ENCODE measurements at places on chromosomes 7 and 10.

DNA sequence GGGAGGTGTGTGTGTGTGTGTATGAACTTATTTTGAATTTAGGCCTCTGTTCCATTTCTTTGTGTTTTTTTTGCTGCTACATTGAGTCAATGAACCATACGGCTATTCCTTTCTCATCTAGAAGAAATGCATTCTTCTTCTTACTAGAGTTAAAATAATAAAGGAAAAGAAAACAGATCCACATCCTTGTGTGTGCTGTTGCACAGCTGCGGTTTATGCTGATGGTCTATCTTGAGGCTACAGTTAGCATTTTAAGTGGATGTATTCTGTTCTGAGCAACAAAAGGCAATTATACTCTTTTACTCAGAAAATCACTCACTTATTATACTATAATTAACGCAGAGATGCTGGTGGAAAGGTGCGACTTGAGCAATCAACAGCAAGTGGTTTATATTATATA, 615.0 kb upstream of the MBL2 start:
- no peaks in the 10 kb centered on the region for H3K4me1 ChIP-seq
- no peak for DNase-seq
- no peaks in the 10 kb centered on the region for H3K27me3 ChIP-seq
- no peaks in the 10 kb centered on the region for H3K36me3 ChIP-seq
- no peak overlapping the region for H3K4me3 ChIP-seq
- no peak overlapping the region for H3K27ac ChIP-seq

DNA sequence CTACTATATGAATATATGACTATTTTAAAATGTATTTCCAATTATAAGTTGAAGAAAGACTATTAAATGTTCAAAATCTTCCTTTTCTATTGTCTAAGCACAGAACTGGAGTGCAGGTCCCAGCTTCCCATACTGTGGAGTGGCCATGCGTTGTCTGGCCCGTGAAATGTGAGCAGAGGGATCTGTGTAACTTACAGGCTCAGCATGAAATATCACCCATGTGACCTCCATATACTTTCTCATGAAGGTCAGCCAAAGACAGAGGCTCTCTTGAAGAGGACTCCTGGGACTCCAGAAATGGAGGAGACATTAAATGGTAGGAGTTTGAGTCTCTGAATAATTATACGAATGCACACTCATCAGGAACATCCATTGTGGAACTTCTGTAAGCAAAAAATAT, 92.4 kb upstream of the CAV2 start:
- H3K4me3 ChIP-seq = no peak overlapping the region
- H3K27me3 ChIP-seq = peaks cover 6% of the 10 kb centered on the region
- DNase-seq = no peak

DNA sequence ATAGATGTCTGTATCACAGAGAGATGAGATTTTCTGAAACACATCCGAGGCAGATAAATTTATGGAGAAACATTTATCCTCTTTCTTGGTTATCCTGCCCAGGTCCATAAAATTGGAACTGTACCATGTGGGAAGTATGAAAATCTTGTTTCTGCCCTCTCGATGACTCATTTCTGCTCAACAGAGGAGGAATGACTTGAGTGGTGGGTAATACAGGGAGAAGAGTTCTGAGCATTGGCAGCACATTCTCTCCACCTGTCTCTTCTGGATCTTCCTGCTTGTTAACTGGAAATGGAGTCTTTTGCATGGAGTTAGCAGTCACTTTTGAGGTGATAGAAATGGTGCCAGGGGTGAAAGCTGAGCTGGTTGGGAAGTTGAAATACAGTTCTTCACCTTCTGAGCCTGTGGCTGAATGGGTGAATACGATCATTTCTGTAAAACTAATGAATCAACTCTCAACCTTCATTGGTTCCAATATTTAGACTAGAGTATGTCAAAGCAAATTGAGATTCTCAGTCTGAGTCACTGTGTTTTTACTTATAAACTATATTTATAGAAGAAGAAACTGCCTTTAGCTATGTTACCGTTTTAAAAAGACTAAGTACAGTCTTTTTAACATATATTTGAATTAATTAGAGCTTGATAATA, 945.5 kb downstream of the SORCS3 start:
- H3K4me3 ChIP-seq = no peak overlapping the region
- no peak for DNase-seq
- no peaks in the 10 kb centered on the region for H3K27me3 ChIP-seq
- H3K36me3 ChIP-seq = no peaks in the 10 kb centered on the region
- H3K27ac ChIP-seq = no peak overlapping the region

DNA sequence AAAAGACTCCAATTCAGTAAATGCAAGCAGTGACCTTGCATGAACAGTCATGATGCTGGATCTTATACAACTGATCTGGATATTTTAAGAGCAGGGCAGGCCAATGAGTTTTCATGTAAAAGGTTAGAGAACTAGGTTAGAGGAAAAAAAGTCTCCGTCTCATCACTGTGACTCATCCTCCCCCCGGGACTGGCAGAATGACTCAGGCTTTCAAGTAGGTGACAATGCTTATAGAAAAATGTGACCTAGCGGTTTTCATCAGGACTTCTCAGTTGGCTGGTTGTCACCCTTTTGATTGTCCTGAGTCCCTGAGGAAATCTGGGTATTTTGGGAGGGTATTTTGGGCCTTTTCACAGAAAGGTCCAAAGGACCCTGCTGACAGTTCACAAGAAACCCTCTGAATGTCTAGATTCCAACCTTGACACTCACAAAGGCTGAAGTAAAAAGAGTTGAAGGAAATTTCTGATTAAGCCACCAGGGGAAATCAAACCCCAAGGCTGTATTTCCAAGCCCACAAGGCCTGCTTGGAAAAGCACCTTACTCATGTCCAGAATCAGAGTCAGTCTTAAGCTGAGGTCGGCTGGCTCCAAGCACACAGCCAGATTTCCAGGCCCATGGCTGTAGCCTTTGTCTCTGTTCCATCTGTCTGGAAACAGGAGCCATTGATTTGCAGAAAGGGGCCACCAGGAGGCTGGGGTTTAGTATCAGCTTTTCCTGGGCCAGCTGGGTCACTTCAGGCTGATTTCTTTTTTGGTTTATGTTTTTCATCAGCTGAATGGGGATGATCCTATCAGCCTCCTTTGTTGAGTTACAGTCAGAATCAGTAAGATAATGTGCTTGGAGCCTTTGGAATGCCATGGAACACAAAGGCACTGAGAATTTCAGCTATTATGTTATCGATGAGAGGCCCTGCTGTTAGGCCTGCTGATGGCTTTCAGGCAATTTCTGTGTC, 226.4 kb upstream of the HABP2 start:
- H3K36me3 ChIP-seq = no peaks in the 10 kb centered on the region
- H3K27me3 ChIP-seq = no peaks in the 10 kb centered on the region
- H3K27ac ChIP-seq = no peak overlapping the region
- no peak overlapping the region for H3K4me3 ChIP-seq
- DNase-seq = peak; percentile 34

DNA sequence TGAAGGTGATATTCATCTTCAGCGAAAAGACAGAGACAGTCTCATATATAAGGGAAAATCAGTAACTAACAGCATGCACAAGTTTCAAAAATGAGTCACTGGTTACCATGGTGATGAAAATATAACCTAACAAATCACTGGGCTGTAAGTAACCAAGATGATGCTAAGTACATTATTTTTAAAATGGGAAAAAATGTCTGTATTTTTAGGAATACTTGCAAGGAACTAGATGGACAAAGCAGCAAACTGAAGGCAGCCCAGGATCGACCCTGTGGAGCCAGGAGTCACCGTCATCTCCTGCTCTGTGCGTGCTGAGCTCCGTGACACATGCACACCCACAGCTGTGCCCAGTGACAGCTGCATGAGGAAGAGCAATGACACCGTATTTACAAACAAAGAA, 137.3 kb downstream of the ELMO1 start:
- peaks cover 66% of the 10 kb centered on the region for H3K4me1 ChIP-seq
- H3K27ac ChIP-seq = peak overlapping the region; percentile 81
- peak overlapping the region; percentile 19 for H3K4me3 ChIP-seq
- peak; percentile 13 for DNase-seq
- H3K36me3 ChIP-seq = peaks cover 85% of the 10 kb centered on the region

DNA sequence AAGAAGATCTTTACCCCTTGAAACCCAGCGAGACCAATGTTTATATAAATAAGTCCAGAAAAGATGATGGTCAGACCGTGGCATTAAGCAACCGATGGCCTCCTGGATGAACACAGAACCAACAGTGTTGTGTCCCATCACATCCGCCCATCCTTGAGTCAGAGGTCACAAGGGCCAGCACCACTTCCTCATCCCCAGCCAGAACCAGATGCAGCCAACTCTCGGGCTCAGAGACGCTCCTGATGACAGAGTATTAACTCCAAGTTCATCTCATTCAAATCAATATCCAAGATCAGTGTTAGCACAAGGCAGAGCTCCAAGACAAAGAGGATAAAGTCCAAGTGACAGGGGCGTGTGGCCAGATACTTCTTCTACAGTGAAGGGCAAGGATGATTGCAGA, 63.5 kb downstream of the FAM53B start:
- H3K4me1 ChIP-seq = peaks cover 83% of the 10 kb centered on the region
- no peak overlapping the region for H3K27ac ChIP-seq
- no peak for DNase-seq
- H3K4me3 ChIP-seq = no peak overlapping the region
- H3K36me3 ChIP-seq = peaks cover 13% of the 10 kb centered on the region

DNA sequence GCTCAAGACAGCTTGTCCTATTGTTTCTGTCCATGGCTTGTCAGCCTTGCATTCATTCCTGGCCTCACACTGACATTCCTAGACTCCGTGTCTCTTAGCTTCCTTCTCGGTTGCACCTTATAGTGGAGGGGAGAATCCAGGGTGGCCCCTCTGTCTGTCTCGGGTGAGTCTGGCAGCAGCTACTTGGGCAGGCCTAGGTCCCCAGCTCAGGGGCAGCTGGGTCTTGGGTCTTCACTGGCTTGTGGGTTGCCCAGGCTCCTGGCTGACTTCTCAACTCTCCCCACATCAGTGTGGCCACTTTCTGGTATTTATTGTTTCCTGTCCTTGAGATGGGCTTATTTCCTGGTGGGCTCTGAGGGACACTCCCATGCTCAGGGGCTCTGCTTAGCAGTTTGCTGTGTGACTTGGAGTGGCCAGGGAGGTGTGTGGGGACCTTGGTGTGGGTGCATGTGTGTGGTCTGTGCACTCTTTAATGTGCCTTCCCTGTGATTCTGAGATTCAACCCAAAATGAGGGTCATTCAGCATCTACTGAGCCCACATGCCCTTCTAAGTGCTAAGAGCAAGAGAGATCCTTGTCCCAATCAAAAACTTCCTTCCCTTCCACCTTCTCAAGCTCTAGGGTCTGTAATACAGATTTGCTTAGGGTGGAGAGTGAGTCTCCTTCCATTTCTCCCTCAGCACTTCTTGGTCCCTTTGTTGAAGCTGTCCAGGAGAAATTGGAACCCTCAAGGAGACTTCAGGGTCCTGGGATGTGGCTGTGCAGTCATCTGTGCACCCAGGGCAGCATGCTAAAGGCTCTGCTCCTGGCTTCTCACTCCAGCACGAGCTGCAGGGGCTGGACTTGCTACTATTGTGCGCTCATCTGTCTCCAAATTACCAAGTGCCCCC, 20.1 kb downstream of the UPP1 start:
- no peaks in the 10 kb centered on the region for H3K27me3 ChIP-seq
- H3K4me3 ChIP-seq = no peak overlapping the region

DNA sequence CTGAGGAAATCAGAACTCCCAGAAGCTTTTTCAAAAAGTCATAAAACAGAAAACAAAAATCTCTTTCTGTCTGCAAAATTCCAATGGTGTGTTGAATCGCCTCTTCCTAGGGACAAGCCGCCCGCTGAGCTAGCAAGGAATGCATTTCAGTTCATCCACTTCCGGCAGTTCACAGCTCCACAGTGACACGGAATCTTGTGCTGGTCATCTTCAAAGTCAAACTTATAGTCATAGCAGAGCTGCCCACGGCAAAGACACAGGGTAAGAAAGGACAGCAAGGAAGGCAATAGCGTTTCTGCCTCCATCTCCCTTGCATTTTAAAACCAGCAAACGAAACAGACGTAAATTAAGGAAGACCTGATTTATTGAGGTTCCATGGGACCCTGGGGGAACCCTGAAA, 111.2 kb downstream of the GALNT11 start:
- peaks cover 28% of the 10 kb centered on the region for H3K36me3 ChIP-seq
- no peaks in the 10 kb centered on the region for H3K27me3 ChIP-seq
- no peak overlapping the region for H3K4me3 ChIP-seq
- DNase-seq = no peak

- DNase-seq = no peak
- no peak overlapping the region for H3K4me3 ChIP-seq
- no peaks in the 10 kb centered on the region for H3K36me3 ChIP-seq
- H3K27me3 ChIP-seq = no peaks in the 10 kb centered on the region
Observed at GRCh38 chr7:111827863-111828504, 265.7 kb upstream of the IMMP2L start.

GRCh38 chr10:97336942-97337831, 2.7 kb upstream of the FRAT2 start:
- no peaks in the 10 kb centered on the region for H3K27me3 ChIP-seq
- H3K4me3 ChIP-seq = peak overlapping the region; percentile 28
- peaks cover 29% of the 10 kb centered on the region for H3K4me1 ChIP-seq
- peak overlapping the region; percentile 29 for H3K27ac ChIP-seq
- H3K36me3 ChIP-seq = no peaks in the 10 kb centered on the region

DNA sequence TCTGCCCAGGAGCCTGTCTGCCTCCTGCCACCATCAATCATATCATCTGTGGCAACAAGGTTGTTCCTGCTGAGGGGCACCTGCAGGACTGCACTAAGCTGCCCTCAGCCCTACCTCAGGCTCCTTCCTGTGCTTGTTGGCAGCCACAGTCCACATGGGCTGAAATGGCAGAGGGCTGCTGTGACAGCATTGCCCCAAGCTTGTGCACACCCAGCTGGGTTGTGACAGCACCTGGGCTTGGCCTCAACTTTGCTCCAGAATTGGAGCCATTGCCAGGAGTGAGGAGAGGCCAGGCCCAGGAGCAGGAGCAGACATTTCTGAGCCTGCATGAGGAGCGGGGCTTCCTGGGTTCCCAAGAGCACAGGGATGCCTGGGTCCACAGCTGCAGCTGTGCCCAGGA, 340.9 kb upstream of the CHRM2 start:
- H3K4me3 ChIP-seq = no peak overlapping the region
- no peaks in the 10 kb centered on the region for H3K36me3 ChIP-seq
- DNase-seq = no peak
- H3K4me1 ChIP-seq = no peaks in the 10 kb centered on the region

DNA sequence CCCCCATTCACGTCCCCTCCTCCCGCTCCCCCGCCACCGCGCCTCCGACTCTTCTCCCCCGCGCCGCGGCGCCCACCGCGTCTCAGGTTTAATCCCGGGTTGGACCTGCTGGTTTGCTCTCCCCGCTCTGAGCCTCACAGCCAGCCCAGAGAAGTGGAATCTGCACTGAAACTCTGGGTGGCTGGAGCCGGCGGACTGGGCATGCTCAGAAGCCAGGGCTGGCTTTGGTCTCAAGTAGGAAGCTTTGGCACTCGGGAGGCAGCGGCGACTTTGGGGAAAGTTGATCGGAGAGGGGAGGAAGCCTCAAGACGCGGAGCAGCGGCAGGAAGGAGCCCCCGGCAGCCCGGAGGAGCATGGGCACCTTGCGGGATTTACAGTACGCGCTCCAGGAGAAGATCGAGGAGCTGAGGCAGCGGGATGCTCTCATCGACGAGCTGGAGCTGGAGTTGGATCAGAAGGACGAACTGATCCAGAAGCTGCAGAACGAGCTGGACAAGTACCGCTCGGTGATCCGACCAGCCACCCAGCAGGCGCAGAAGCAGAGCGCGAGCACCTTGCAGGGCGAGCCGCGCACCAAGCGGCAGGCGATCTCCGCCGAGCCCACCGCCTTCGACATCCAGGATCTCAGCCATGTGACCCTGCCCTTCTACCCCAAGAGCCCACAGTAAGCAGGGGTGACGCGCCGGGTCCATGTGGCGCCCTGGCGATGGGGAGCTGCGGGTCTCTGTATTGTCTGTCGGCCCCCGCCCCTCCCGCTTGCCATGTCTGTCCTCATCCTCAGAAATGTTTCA, at the start of gene PRKG1:
Gene PRKG1 (plus strand): TSS at position 250 of the 791 bp plus-strand sequence.
- H3K4me1 ChIP-seq = peaks cover 10% of the 10 kb centered on the region
- no peak within 1 kb of the TSS for H3K27ac ChIP-seq
- peak within 1 kb of the TSS; percentile 77 for H3K4me3 ChIP-seq
- no peaks in the 10 kb centered on the region for H3K36me3 ChIP-seq
- H3K27me3 ChIP-seq = peaks cover 50% of the 10 kb centered on the region
